ENCODE measurements at places on chromosomes 2 and 18.

- DNase-seq: no peak
These were observed 18.0 kb upstream of the EDAR start for GRCh38 chr2:109006971-109007370.

- DNase-seq: no peak
These were observed 68.6 kb upstream of the PELI1 start for GRCh38 chr2:64212801-64213321.

DNA sequence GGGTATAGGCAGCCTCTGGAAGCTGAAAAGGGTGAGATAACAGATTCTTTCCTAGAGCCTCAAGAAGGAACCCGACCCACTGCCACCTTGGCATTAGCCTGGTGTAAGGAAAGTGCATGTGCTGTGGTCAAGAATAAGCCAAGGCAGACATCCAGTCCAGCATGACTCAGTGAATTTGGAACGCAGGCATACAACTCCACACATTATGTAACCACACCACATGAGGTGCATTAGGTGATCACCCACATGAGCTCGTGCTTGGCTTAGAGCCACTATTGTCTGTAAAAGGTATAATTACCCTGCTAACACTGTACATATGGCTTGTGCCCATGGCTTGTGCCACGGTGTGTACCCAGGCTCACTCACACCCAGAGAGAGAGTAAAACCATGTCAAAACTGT lies 583.7 kb upstream of the HNMT start:
- no peak for DNase-seq

GRCh38 chr2:181007086-181007837 lies 26.9 kb downstream of the UBE2E3 start:
- no peak for DNase-seq

GRCh38 chr2:160365716-160366367 lies 127.8 kb downstream of the RBMS1 start:
- no peak for DNase-seq

DNA sequence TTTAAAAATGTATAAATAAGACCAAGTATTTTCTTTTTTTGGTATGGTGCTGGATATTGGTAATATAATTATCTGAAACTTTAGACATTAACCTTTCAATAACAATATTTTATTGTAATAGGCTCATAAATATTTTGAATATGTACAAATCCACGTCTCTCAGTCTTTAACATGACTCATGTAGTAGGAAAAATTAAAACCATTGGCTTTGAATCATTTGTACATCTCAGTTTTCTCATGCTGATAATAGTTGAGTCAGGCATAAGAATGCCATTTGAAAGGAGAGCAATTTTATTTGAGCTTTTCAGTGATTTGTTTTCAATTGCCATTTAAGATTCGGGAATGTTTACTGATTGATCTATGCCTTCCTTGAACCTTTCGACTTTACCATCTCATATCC lies 364.8 kb downstream of the TGIF1 start:
- no peak for DNase-seq

DNA sequence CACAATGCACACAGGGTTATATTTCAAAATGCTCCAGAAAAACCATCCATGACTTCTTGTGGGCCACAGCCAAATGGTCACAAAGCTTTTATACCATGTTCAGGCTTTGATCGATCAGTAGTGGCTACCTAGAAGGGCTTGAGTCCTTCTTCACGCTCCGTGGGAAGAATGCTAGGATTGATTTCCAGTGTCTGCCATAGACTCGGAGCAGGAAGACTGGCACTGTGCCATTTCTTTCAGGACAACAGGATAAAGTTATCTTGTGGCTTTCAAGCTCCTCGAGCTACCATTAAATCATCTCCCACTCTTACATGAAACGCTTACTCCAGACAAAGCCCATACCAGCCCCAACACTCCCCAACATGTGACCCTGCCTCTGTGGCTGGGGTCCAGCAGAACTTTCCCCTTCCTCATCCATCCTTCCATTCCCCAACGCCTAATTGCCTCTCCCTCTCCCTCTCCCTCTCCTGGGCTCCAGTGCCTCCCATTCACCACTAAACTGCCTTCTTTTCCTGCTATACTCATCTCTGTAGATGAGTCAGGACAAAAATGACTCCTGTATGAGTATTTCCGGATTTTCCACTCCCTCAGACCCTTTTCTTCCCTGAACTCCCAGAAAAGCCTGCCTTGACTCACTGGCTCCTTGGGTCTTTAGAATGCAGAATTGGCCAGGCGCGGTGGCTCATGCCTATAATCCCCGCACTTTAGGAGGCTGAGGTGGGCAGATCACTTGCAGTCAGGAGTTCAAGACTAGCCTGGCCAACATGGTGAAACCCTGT lies 40.9 kb downstream of the ADD2 start:
- no peak for DNase-seq

DNA sequence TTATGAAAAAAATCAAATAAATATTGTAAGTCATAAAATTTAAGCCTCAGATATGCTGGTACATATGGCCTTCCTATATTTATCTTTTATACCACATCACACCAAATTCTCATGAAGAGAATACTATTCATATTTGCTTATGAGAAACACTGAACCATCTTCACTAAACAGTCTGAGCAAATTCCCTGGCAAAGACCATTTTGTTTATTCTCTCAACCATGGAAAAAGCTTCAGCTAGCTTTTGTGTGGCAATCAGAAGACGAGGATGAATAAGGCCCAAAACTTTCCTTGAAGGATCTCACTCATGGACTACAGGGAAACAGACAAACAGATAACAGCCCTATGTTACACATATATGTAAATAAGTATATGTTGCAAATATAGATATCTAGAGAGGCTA lies 252.1 kb downstream of the TMX3 start:
- DNase-seq: no peak

DNA sequence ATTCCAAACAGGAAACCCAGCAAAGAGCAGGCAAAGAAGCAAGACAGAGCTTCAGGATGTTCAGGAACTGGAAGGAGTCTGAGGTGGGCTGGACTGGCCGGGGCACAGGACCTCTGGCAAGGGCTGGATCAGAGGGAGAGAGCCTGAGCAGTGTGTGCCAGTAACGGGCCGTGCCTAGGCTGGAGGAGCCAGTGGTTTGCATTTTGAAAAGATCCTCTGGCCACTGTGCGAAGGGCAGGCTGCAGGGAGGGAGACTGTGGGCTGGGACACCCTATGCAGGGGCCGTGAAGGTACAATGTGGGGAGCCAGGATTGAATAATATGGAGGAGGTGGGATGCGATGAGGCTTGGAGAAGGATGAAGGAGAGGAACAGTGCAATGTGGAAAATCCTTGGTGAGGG lies 6.2 kb upstream of the SDC1 start:
- no peak for DNase-seq

- no peak for DNase-seq
These were observed at the start of gene CRACDL for GRCh38 chr2:98935777-98936352. Gene CRACDL, minus strand, starts transcription at chr2:98936225. Its CDS starts 89,425 bp downstream, at chr2:98846800.

DNA sequence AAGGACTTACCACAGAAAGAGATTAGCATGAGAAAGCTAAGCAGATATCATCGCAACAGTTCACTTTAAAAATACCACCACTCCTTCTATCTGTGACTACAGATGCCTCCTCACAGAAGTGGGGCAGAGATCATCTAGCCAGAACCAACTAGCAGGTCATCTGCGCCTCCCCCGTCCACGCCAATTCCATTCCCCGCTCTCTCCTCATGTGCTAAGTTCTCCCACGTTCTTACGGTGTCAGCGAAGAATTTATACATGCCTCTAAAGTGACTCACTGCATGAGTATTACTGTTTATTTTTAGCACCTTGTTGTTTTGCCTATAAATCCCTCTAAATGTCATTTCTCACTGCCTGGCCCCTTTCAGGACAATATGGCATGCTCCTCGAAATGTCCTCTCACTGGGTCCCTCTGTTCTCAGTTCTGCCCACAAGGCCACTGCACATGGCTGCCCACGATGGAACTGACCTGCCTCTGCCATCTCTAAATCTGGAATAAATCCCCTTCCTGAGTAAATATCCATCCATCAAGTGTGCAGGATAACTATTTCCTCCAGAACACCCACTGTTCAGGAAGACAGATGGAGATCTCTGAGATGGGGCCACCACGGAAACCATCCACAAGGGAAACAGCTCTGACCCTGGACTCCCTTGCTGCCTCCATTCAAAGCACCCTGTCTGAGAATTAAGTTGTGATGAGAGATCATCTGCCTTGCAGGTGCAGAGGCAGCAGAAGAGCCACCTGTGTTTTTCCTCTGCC lies 137.7 kb downstream of the IRS1 start:
- DNase-seq: no peak

All from occipital lobe (tissue), 3 donors.